ENCODE measurements at places on chromosomes 16 and 17. TPM values are rescaled to one million over a fixed set of nuclear protein-coding genes. Genes with fewer than 3 reads are reported as not detected.

TSPOAP1 gene
- not detected for total RNA-seq

TEKT1 gene
- not detected for total RNA-seq

RASL10B gene
- 0.40 TPM for total RNA-seq

TPPP3 gene
- 0.66 TPM for total RNA-seq
